ENCODE measurements at places on chromosomes 6 and 20.
A peak's percentile ranks its signal among the peaks of the same experiment; 100 is the strongest.

DNA sequence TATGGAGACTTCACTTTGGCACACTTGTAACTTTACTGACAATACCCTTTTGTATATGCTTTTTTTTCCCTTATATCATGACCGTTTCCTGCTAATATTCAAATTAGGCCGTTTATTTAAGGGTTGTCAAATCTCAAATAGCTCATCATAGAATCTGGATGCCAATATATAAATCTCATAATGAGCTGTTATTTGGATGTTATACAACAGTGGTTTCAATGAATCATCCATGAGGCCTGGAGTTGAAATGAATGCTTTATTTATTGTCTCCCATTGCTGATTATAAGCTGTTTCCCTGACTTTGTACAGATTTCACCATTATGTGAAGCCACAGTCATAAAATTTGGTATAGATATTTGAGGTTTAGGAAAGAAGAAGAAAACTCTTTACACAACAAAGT lies 256.1 kb downstream of the PLCB1 start:
- DNase-seq, result peak; percentile 12

DNA sequence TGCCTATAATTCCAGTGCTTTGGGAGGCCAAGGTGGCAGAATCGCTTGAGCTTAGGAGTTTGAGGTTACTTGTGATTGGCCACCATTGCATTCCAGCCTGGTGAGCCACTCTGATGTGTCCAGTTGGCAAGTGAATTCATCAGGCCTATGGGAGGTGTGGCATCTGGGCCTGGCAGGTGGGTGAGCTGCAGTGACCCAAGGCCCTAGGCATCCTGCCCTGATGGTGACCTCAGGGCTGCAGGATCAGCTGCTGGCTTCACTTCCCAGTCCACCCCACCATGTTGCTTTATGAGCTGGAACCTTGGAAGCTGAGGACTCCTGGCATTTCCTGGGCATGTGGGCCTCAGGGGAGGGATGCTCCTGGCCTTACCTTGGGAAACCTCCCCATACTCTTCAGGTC lies 20.5 kb downstream of the RSPH9 start:
- no peak for DNase-seq

DNA sequence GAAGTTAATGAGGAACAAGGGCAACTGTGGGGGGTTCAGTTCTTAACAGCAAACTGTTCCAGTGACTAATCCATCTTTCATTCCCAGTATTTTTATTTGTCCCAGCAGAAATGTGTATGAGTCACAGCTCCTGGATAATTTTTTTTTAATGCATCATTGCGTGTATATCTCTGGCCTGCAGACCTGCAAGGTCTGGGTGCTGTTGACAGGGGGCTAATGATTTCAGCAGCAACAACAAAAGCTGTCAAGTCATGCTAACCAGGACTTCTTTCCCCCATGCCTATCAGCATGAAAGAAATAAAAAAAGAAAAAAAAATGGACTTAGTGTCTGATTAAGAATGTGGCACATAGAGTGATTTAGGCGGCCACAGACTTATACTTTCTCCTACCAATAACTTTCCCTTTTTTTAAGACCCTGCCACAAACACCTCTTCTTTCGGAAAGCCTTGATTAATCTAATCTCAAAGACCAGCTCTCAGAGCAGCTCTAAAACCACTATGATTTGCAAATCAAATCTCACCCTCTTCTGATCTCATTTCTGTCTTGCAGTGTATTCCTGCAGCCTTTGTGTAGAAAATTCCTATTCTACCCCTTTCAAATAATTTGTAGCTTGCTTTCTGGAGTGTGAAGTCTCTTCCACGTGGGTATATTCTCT lies 14.2 kb upstream of the PREX1 start:
- peak; percentile 89 for DNase-seq

DNA sequence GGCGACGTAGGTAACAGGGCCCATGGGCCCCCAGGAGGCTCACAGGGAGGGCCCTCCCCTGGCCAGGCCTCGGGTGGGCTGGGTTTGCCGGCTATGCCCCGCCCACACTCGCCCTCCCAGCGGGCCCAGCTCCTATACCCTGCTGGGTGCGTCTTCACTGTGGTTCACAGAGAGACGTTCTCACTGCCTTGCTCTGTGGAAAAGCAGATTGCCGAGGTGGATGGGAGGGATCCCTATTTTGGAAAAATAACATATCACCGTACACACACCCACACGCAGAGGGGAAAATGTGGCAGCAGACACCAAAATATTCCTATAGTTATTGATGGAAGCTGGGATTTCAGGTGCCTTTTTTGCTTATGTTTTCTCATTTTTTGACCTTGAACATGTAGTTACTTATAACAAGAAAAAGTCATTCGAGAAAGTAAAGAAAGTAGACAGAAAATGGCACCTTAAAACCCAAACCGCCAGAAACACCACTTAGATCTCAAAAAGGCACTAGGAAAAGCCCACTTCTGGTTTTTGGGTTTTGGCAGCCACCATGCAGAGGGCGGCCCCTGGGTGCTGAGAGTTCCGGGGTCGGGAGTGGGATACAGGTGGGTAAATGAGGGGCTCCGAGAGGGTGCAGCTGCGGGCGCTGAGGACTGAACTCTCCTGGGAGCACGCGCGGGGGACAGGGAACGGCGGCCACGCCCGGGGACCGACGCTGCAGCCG lies 49.4 kb downstream of the TMEM242 start:
- peak; percentile 81 for DNase-seq

DNA sequence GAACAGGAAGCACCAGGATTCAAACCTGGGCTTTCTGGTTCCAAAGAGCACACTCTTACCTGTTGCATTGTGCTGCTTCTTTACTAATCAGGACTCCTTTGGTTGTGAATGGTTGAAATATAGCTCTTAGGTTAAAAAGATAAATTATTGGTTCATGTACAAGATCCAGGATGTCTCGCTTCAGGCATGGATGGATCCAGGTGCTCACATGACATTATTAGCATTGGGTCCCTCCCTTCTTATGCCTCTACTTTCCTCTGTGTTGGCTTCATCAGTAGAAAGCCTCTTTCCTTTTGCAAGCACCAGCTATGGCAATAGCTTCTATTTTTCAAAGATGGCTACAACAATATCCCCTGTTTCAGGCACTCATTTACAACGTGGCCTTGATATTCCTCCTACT lies 217.7 kb upstream of the SULF2 start:
- DNase-seq, result no peak

DNA sequence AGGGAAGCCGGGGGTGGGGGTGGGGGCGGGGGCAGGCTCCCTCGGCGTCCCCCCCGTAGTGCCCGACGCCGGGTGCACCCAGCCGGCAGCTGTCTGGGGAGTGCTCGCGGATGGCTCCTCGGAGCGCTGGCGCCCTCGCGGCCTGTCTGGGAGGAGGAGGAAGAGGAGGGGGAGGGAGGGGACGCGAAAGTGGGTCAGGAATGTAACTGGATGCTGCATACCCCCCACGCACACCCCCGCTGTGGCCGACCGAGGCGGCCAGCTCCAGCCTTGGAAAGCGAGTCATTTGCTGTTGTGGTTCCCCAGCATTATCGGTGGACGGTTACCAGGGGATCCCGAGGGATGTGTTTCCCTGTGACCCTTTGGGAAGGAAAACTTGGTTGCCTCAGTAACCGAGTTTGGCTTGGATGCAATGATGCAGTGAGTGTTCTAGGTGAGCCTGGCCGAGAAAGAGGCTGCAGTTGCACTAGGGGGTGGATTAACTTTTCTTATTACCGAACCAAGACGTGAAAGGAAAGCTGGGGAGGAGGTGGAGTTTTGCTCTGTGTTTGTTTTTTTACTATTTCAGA lies 55.2 kb upstream of the RREB1 start:
- DNase-seq, result peak; percentile 76

GRCh38 chr20:6732001-6732447 lies 35.5 kb upstream of the BMP2 start:
- no peak for DNase-seq

- DNase-seq, result no peak
Observed at GRCh38 chr20:38180781-38181180, 15.7 kb upstream of the TGM2 start.

DNA sequence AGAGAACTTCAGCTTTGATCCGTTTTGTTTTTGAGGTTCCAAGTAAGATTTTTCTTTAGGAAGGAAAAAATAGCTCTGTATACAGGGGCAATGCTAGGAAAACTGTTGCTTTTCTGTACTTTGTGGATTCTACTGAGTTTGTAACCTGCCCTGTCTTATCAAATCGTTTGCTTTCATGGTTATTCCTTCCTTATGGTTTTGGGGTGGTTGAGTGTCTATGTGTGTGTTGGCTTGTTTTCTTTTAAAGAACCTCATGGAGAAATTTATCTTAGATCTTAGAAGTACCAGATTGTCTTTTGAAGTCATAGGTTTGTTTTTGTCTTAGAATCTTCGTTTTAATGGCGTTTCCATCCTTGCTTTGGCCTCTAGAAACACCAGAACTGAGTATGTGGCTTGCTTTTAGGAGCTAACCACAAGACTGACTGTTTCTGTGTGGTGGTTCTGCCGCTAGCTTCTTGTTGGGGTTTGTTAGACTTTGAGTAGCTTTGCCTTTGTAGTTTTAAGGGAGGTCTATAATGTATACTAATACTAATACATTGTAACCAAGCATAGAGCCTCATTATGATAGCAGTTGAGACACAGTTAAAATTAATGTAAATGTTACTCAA lies 86.8 kb downstream of the RPP40 start:
- DNase-seq, result no peak

GRCh38 chr6:149711711-149712110 lies 6.2 kb downstream of the LATS1 start:
- no peak for DNase-seq

DNA sequence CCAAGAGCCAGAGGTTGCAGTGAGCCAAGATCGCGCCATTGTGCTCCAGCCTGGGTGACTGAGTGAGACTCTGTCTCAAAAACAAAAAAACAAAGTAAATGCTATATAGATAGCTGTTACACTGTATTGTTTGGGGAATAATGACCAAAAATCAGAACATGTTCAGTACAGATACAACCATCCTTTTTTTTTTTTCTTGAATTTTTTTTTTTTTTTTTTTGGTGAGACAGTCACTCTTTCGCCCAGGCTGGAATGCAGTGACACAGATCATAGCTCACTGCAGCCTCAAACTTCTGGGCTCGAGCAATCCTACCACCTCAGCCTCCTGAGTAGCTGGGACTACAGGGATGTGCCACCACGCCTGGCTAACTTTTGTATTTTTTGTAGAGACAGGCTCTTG lies 63.7 kb downstream of the BCAS4 start:
- DNase-seq, result no peak

DNA sequence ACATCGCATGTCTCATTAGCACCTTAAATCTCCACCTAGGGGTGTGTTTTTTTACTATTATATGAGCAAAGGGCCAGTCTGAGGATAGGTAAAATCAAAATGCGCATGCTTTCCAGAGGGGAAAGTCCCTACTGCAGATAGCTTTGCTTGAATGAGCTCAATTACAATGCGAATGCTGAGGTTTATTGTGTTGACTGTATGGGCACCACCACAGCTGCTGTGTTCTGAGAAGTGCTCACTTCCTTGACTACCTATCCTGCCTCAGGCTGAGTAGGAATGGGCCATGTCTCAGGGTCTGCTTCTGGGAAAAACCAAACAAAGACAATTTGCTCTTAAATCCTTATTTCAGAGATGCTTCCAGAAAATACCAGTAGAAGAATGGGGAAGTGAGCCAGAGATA lies 36.6 kb downstream of the MOCS1 start:
- no peak for DNase-seq

DNA sequence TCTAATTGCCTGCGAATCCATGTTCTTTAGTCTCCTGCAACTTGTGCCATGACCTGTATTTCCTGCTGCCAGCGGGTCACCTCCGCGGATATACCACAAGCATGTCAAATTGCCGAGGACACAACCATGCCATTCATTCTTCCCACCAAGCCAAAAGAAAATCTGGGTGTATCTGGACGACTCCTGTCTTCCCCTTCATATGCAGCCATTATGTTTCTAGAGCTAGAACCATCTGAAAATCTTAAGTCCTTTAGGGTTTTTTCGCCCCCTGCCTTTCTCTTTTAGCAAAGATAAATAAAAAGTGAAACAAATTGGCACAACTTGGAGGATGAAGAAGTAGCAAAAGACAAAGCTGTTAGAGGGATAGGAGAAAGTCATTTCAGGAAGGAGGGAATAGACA lies 242.6 kb downstream of the ARID1B start:
- DNase-seq, result no peak

- no peak for DNase-seq
Observed at GRCh38 chr6:47160702-47161101, 118.6 kb upstream of the ADGRF1 start.

GRCh38 chr20:21147593-21147992 lies 21.7 kb downstream of the KIZ start:
- DNase-seq, result no peak

DNA sequence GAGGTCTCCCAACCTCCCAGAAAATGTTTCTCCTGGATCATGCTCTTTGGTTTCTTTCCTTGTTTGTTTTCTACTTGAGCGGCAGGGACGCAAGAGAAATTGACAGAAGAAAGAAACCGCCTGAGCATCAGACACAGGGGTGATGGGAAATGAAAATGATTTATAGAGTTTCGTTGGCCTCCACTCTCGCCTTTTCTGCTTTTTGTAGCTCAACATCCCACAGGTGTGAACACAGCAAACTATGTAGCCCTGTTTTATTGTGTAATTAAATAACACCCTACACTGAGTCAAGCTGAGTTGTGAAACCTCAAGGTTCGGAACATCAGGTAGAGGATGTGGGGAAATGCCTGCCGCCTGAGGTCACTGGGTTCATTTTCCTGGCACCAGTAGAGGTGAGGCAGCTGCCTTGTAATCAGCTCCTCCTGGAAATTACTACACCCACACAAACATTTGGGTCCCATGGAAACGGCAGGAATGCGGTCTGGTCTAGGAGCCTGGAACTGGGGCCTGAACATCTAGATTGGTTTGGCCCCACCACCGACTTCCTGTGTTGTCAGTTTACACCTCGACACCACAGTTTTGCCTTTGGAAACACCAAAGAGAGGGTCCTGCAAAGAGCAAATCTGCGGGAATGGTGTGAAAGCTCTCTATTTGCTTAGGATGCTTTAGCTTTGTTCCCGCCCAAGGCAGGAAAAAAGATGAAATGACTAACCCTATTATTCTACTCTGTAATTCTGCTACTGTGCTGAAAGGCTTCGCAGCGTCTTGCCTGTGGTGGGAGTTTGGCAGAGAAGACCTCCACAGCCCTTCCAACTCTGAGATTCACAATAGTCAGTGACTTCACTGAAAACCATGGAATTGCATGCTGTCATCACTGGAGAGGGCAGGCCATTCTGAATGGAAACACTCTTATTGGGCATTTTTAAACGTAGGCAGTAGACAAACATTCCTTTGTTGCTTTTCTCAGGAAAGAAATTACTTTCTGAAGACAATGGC lies 53.0 kb downstream of the ADAT2 start:
- DNase-seq, result peak; percentile 95

DNA sequence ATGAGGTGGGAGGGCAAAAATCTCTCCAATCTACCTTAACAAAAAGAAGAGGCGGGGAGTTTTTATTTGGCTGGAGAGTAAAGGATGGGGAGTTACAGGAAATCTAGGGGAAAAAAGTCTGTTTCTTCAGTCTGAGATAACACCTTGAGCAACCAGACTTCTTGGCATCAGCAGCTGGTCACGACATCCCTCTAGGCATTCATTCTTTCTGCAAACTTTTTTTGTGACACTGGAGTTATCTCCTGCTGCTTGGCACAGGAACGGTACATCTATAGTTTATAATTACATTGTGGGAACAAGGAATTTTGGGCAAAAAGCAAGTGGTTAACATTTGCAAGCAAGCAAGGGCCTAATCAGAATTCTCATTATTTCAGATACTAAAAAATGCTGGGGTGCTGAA lies 50.6 kb upstream of the IFNGR1 start:
- no peak for DNase-seq
